Glomerular endothelial cell (primary cell): ENCODE measurements at places on chromosomes 7 and 10.
A peak's percentile ranks its signal among the peaks of the same experiment; 100 is the strongest.

DNA sequence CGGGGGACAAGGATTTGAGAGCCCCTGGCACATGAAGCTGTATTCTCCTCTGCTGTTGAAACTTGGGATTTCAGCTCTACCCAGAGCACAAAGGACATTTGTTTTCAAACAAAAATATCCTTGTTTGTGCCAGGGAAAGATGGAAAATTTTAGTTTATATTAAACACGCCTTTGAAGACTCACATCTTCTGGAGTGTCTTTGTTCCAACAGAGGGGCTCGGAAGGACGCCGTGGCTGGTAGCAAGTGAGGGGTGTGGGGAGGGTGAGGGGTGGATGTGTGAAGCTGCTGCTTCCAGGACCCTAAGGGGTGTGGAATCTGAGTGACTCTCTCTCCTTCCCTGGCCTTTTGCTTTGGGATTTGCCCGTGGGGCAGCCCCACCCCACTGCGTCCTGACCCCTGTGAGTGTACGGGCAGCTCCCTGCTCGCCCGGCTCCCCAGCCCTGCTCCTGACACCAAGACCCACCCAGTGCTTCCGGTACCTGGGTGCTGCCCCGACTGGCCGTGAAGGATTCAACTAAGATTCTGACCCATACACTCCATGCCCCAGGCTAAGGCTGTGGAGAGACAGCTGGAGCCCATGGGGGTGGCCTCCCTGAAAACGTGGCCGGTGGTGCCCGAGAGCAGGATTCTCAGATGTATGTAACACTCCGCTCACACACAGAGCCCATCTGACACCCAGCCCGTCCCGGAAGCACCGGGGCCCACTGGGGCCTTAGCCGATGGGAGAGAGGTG, 59.6 kb downstream of the ZRANB1 start:
- DNase-seq, result no peak

DNA sequence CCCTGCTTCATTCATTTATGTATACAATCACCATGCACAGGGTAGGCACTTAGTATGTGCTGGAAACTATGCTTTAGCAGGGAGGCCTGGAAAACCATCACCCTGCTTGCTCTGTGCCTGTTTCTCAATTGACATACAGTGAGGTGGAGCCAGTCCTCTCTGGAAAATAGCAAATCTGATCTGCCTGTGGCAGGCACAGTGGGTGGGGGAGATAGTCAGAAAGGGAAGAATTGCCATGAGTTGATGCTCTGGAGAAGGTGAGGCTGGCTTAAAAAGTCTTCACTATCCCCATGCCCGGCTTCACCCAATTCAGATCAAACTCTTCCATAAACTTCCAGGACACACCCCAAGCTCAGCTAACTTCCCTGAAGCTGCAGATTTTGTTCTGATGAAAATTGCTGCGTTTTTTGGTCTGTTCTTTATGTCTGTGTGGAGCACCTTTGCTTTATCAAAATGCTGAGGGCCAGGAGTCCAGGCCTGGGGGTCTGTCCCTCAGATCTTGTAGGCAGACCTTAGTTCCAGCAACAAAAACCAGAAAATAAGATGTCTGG, 84.8 kb downstream of the ANK3 start:
- DNase-seq, result no peak

DNA sequence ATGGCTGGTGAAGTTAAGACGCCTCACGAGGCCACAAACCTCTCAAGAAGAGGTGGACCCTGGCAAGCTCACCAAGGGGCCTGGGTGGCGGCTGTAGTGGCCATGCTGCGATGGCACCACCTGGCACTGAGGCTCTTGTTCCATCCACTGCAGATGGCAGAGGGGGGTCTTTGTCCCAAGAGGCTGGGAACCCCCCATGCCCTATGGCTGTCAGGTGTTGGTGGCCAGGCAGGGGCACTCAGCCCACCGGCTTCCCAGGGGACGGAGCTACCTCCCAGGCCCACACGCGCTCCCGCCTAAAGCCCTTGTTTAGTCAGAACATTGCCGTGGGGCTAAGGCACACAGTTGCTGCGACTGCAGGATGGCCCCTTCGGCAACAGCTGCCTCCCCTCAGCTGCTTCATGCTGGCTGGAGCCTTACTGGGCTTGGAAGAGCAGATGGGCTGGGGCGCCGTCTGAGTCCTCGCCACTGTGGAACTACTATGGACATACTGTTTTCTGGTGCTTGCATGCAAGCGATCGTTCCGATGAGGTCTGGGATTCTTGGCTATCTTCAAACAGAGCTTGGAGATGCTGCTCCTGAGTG, 46.8 kb downstream of the DPYSL4 start:
- no peak for DNase-seq

DNA sequence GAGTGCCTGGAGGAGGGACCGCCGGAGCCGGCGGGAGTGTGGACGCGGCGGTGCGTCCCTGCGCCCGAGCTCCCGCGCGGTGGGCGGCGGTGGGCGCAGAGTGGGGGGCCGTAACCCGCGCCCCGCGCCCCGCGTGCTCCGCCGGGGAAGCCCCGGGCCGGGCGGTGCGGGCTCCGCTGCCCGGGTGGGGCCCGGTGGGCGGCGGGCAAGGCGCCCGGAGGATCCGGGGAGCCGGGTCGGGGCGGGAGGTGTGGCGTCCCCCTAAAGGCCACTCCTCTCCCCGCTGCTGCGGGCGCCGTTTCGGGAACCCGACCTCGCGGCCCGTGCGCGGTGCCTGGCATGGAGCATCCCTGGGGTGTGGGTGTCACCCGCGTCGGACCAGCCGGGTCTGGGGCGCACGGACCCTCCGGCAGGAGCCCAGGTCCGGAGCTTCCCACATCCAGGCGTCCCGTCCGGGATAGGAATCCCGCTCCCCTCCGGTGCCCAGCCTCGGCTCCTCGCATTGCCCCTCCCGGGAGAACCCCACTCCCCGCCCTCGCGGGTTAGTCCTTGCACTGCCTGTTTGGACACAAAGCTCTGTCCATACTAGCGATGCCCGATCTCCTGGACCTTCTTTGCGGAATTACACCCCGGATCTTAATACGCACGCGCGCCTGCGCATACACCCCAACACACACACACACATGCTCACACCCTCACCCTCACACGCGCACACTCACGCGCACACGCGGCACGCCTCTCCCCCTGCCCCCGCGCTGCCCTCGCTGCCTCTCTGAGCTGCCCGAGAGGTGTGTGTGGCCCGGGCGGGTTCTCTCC, 723 bp downstream of the MTURN start:
- DNase-seq, result no peak

DNA sequence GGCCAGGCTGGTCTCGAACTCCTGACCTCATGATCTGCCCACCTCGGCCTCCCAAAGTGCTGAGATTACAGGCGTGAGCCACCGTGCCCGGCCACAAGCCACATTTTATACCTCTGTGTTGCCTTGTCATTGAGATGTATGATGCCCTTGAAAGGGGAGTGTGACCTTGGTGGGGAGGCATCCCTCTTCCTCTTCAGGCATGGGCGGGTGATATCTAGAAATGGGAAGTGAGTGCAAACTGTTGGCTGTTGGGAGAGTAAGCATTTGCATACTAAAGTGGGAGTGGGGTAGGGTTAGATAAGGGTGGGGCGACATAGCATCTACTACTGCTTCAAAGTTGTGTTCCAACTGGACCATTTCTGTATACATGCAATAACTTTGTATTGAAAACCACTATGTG, 20.1 kb downstream of the RP9 start:
- no peak for DNase-seq

- no peak for DNase-seq
Observed at GRCh38 chr7:108385834-108386422, 70.3 kb downstream of the NRCAM start.

- no peak for DNase-seq
Observed at GRCh38 chr10:5411941-5412276, 448 bp upstream of the NET1 start.

GRCh38 chr7:151122796-151123157, 36.5 kb downstream of the AGAP3 start:
- no peak for DNase-seq

DNA sequence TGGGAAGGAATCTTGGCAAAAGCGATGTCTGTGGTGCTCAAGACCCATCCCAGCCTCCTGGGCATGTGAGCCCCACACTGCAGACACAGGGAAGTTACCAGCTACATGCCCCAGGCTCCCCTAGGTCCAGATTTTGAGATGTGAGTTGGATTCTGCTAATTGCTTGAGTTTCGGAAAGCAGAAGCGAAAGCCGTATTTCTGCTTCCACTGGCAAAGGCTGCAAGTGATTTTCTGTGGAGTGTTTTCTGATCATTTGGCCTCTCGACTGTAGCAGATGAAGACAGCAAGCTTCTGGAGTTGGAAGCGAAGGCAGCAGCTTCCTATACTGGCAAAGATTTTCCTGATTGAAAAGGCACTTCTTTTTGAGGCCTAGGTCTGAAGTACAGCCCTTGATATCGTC, 29.6 kb downstream of the ANKRD16 start:
- DNase-seq, result no peak

GRCh38 chr7:5428478-5429252, 5.0 kb upstream of the TNRC18 start:
- DNase-seq, result no peak

- no peak for DNase-seq
Observed at GRCh38 chr10:108582387-108582786, 1340.9 kb downstream of the XPNPEP1 start.

DNA sequence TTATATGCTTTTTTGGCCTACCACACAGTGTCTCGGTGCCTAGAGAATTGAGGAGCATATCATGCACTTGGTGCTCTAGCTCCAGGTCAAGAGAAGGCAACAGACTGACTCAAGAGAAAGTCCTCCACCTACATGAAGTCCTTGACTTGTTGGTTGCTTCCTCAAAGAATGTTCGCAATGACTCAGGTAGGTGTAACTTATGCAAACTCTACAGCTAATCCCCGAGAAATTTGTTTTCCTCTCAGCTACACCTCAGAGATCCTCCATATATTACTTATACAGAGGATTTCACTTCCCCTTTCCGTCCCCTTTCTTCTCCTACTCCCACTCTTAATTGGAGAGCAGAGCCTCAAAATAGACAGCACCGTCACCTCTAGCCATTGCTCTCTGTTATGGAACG, 1013.1 kb downstream of the KCNMA1 start:
- DNase-seq, result no peak

- DNase-seq, result no peak
Observed at GRCh38 chr10:17712717-17713471, 39.1 kb upstream of the TMEM236 start.

- DNase-seq, result no peak
Observed at GRCh38 chr7:112286250-112287086, 80.0 kb downstream of the ZNF277 start.

DNA sequence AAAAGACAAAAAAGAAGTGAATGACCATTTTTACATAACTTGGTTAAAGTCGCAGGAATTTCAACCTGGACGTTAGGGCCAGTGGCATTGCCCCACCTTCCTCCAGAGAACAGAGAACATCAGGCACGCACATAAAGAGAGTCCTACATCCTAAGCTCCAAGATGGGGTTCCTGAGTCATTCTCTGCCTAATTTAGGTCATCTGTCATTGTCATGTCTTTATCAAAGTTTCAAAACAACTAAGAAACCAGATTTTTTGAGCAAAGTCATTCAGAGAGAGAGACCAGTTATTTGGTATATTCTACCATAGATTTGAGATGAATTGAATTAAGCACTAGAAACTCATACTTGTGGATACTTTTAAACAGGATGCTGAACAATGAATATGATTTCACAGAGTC, 241.7 kb downstream of the CALN1 start:
- no peak for DNase-seq

DNA sequence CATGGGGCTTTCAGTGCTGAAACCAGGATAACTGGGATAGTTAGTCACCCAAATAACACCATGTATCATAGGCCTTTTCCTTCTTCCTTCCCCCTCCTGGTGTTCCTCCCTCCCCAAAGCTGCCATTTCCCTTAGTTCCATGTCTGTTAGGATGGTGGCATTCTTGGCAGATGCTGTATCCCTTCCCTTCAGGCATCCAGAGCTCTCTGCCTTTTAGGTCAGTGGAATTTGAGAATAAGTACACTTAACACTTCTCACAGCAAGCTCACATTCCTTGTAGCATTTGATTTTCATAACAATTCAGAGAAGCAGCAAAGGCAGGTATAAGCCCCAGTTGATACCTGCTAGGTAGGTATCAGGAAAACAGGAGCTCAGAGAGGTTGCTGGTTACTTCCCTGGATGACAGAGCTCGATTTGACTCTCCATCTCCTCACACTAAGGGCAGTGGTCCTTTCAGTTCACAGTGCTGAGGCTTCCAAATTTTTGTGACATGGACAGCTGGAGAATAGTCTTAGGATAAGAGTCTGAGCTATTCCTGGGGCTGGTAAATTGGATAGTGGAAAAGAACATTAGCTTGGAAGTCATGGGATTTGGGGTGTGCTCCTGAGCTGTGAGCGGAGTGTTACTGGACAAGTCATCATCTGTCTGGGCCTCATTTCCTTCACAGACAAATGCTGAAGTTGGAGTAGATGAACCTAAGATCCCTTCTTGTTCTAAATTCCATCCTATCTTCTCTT, 108.7 kb upstream of the RHOBTB1 start:
- DNase-seq, result no peak

- DNase-seq, result peak; percentile 64
Observed at GRCh38 chr10:92087750-92088395, 164.3 kb downstream of the BTAF1 start.

DNA sequence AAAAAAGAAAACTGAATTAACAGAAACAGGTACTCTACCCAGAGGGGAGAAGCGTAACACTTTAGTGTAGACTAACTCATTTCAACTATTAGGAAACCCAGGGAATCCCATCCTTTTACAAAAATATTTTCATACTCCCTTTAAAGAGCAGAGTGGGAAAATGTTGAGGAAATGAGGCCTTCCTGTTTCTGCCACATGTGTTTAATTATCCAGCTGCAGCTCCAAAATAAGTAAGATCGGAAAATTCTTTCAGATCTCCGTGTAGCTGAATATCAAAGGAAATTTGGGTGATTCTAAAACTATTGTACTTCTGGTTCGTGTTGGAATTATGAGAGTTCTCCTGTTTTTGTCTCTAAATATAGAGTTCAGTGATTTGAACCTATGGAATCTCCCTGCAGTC, 58.0 kb upstream of the CAV2 start:
- no peak for DNase-seq
